ENCODE measurements at places on chromosomes 3 and 15. TPM values are rescaled to one million over a fixed set of nuclear protein-coding genes. Genes with fewer than 3 reads are reported as not detected.
A peak's percentile ranks its signal among the peaks of the same experiment; 100 is the strongest.

DNA sequence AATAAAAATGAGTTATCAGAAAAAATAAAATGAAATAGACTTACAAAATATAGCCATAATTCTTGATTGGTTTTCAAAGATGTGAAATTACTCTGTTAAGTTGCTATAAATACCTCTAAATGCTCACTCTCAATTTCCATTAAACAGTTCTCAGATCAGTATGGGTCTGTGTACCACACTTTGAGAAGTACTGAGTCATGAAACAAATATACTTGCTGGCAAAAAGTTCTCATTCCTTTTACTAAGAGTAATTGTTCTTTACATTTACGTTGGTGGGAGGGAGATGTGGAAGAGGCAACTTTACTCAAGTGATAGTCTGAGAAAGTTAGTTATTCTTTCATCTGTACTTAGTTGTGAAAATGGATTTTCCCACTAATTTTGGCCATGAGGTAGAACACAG lies 96.3 kb downstream of the ZNF385D start:
- no peaks in the 10 kb centered on the region for H3K36me3 ChIP-seq
- no peaks in the 10 kb centered on the region for H3K27me3 ChIP-seq
- no peak overlapping the region for H3K27ac ChIP-seq
- H3K4me3 ChIP-seq = no peak overlapping the region
- no peak for DNase-seq
- no peaks in the 10 kb centered on the region for H3K4me1 ChIP-seq

Gene POPDC2
- 1.4 TPM for total RNA-seq

GRCh38 chr15:71698030-71698429 lies 112.3 kb upstream of the NR2E3 start:
- H3K27ac ChIP-seq = no peak overlapping the region
- H3K27me3 ChIP-seq = no peaks in the 10 kb centered on the region
- no peak for DNase-seq

Gene BCHE
- 7.1 TPM for total RNA-seq

DNA sequence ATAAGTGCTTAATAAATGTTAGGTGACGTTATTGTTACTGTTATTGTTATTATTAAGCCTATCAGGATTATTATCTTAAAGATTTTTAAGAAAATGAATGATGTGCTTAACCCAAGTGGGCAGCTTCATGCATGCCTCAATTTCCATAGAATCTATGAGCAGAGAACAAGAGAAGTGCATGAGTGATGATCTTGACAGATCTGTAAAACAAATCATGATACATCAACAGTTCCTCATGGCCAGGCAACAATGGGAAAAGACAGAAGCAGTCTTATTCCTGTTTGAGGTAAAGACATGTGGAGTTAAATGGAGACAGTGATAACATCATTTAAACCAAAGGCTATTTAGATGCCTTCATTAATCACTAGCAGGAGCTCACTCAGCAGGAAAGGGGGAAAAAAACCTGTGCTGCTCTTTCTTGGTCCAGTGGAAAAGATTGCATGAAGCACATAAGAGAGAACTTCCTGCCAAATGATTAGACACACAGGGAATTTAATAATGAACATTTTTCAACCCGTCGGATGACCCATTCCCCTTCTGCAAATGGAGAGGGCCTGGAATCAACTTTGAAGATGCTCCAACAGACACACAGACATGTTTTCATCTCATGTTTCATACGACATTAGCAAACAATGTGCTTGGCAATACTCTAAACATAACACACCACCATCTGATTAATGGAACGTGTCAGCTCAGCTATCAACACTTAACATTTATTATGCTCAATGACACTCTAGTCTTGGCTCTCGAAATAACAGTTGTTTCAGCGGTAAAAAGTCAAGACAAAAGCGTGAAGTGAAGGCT lies 212.2 kb upstream of the LRRN1 start:
- peak overlapping the region; percentile 20 for H3K27ac ChIP-seq
- H3K4me3 ChIP-seq = peak overlapping the region; percentile 32
- H3K4me1 ChIP-seq = peaks cover 28% of the 10 kb centered on the region
- peaks cover 10% of the 10 kb centered on the region for H3K27me3 ChIP-seq
- H3K36me3 ChIP-seq = no peaks in the 10 kb centered on the region

DNA sequence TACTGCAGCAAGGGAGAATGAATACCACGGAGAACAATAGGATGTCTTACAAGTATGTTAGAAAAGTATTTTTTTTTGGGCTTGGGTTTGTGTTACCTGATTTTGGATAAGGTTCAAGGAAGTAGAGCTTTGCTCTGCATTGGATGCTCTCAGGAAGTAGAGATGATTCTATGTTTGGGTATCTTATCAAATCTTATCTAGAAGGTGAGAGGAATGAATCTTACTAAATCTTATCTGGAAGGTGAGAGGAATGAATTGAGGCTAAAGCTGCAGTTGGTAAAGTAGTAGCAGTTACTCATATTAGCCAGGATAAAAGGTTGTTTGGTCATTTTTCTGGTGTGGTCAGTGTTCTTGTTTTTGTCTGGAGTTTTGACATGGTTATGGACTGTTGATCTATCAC lies 17.4 kb downstream of the TFG start:
- DNase-seq = no peak
- H3K27me3 ChIP-seq = no peaks in the 10 kb centered on the region
- H3K4me3 ChIP-seq = no peak overlapping the region
- no peaks in the 10 kb centered on the region for H3K4me1 ChIP-seq

GRCh38 chr15:75770131-75770530 lies 57.5 kb upstream of the CSPG4 start:
- no peaks in the 10 kb centered on the region for H3K36me3 ChIP-seq
- no peak overlapping the region for H3K4me3 ChIP-seq
- no peak for DNase-seq
- H3K4me1 ChIP-seq = peaks cover 7% of the 10 kb centered on the region
- no peak overlapping the region for H3K27ac ChIP-seq
- no peaks in the 10 kb centered on the region for H3K27me3 ChIP-seq

Gene FGD5
- 15.3 TPM for total RNA-seq

DNA sequence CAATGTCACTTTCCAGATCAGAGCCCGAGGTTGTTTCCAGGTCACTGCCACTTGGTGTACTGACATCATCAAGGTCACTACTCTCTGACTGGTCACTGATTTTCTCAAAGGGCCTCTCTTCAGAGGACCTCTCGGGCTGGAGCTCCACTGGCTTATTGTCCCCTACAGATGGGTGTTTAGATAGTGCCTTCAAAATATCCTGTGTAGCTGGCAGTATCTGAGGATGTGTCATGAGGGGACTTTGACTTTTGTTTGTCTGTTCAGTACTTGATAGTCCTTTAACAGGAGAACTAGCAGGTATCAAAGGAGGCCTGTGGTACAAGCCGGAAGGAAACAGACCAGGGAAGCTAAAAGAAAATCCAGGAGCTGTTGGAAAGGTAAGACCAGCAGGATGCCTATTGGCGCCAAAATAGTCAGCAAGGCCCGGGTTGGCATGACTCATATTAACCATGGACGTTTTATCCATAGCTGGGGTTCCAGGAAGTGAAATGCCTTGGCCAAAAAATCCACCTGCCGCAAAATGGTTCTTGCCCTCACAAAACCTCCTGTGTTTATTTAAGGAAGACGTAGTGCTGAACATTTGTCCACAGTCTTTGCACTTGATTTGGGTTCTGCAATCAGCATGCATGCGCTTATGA lies 547.3 kb downstream of the MECOM start:
- DNase-seq = no peak
- H3K27me3 ChIP-seq = no peaks in the 10 kb centered on the region
- H3K36me3 ChIP-seq = peaks cover 7% of the 10 kb centered on the region
- no peak overlapping the region for H3K4me3 ChIP-seq

DNA sequence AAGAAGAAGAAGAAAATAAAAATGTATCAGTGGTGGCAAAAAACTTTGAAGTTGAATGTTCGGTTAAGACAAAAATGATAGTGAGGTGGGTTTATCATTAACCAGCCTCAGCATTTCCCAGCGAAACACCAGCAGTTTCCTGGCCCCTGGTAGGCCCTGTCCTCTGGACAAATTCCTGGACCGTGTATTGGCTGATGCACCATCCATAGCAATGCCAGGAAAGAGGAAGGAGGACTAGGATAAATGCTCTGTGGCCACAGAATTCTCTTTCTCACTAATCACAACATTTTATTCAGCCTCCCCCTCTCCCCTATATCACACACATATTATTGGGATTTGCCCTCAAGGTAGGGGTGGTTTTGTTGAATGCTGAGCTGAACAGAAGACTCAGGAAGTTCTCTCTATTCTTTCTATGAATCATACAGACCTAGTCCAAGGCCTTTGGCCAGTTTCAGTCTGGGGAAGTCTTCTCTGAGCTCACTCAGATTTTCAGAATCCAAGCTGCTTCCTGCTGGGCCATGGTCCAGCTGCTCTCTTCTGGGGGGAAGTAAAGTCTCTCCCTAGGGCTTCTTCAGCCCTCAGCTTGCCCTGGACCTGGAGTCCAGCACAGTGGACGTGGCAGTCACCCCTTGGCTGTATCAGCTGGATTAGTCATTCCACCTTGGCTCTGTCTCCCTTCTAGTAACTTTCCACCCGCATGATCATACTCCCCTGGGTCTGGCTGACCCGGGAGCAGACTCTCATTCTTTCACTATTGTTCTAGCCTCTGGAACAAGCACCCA lies 27.6 kb downstream of the SLC28A1 start:
- DNase-seq = no peak
- H3K36me3 ChIP-seq = no peaks in the 10 kb centered on the region
- H3K27ac ChIP-seq = peak overlapping the region; percentile 33
- peaks cover 3% of the 10 kb centered on the region for H3K27me3 ChIP-seq
- H3K4me3 ChIP-seq = no peak overlapping the region

Gene TNNC1
- total RNA-seq = 16.6 TPM

- no peak for DNase-seq
- no peaks in the 10 kb centered on the region for H3K4me1 ChIP-seq
- H3K36me3 ChIP-seq = no peaks in the 10 kb centered on the region
- peaks cover 18% of the 10 kb centered on the region for H3K27me3 ChIP-seq
- no peak overlapping the region for H3K27ac ChIP-seq
- H3K4me3 ChIP-seq = no peak overlapping the region
Measured at GRCh38 chr15:51349156-51349844, 7.8 kb downstream of the GLDN start.

GRCh38 chr3:133757701-133758567 lies 11.7 kb downstream of the TF start:
- DNase-seq = no peak
- no peak overlapping the region for H3K27ac ChIP-seq
- no peak overlapping the region for H3K4me3 ChIP-seq
- no peaks in the 10 kb centered on the region for H3K36me3 ChIP-seq

Gene SMCO1
- total RNA-seq = not detected

DNA sequence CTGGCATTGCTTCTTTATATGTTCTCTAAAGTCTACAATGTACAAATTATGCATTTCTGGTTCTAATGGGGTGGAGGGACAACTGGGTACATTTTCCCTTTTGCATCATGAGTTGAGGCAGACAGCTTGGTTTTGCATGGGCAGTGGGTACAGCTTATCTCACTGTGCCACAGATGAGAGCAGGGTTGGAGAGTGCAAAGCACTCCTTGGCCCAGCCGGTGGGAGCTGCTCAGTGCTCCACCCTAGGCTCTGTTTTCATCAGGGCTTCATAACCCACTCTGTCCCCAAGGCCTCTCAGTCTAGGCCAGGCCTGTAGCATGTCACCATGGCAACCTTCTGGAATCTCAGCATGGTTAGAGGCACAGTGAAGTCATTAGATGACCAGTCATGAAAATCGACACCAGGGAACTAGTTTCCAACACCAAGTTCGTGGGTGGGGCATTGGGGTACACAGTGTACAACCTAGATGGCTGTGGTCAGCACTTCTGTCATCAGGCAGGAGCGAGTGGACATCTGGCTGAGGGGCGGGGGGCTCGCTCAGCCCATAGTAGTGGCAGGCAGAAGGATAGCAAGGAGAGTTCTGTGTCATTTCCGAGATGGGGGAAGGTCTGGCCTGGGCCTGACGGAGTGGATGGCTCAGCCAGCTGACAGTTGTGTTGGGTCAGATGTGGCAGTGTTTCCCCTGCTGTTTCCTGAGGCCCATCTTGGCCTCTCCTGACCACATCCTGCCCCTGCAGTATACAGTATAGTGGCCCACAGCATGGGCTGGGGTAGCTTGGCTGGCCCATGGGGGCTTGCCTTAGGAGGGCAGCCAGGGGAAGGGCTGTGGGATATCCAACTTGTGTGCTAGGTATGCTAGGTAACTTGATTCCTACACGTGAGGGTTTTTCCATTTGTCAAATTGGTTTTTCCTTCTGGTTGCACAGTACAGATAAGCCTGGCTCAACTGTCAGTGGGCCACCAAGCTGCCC lies 75.7 kb upstream of the PRR23C start:
- peaks cover 23% of the 10 kb centered on the region for H3K4me1 ChIP-seq
- peak overlapping the region; percentile 32 for H3K27ac ChIP-seq
- H3K4me3 ChIP-seq = peak overlapping the region; percentile 67

DNA sequence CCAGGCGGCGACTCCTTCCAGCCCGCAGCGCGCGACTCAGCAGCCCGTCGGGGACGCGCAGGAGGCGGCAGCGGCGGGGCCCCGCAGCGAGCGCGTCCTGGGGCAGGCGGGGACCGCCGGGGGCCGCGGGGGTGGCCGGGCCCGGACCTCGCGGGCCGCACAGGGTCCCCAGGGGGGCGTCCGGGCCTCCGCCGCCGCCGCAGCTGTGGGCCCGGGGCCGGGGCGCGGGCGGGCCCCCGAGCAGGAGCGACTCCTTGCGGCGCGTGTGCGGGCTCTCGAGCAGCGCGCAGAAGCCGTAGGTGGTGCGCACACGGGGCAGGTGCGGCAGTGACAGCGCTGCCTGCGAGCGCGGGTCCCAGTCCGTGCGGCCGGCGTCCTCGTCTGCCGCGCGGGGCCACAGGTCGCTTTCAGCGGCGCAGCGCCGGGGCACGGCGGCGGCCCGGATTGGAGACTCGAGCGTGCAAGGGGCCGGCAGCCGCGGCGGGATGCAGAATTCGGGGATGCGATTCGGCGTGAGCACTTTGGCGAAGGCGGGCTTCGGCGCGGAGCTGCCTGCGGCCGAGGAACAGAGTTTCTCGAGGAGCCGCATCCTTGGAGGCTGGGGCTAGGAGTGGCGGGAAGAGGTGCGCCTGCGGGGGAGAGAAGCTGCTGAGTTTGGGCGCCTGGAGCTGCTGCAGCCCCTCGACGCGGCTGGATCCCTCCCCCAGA lies 535 bp downstream of the C2CD4B start:
- peak overlapping the region; percentile 91 for H3K4me3 ChIP-seq
- H3K4me1 ChIP-seq = peaks cover 10% of the 10 kb centered on the region
- H3K36me3 ChIP-seq = no peaks in the 10 kb centered on the region
- peaks cover 87% of the 10 kb centered on the region for H3K27me3 ChIP-seq
- DNase-seq = no peak
- peak overlapping the region; percentile 66 for H3K27ac ChIP-seq

Gene TTLL13
- total RNA-seq = 0.58 TPM

- no peaks in the 10 kb centered on the region for H3K4me1 ChIP-seq
- H3K27me3 ChIP-seq = peaks cover 35% of the 10 kb centered on the region
- no peaks in the 10 kb centered on the region for H3K36me3 ChIP-seq
- no peak overlapping the region for H3K27ac ChIP-seq
- H3K4me3 ChIP-seq = no peak overlapping the region
Measured at GRCh38 chr15:72306211-72306785, 13.7 kb downstream of the CELF6 start.

All from type B pancreatic cell (in vitro differentiated cells).